A549 treated with ZK216348 at 1 μM for 4 hours (cell line): ENCODE measurements at places on chromosomes 16 and 17. TPM values are rescaled to one million over a fixed set of nuclear protein-coding genes. Genes with fewer than 3 reads are reported as not detected.

FAM20A gene
- total RNA-seq = not detected in 5 replicates

SLC52A1 gene
- 0.33 to 1.1 TPM (median 0.75 TPM) in 5 replicates for total RNA-seq

ENPP7 gene
- not detected in 5 replicates for total RNA-seq

KCNH4 gene
- total RNA-seq = 0.18 to 0.48 TPM (median 0.33 TPM) in 5 replicates

CDC42EP4 gene
- total RNA-seq = 53.7 to 80.0 TPM (median 74.2 TPM) in 5 replicates

ALOX15B gene
- 0.12 TPM in 1 of 5 replicates, not detected in the others for total RNA-seq

PERCC1 gene
- total RNA-seq = not detected in 5 replicates

UTS2R gene
- not detected in 5 replicates for total RNA-seq

SRSF1 gene
- 236 to 315 TPM (median 283 TPM) in 5 replicates for total RNA-seq

TSPAN10 gene
- total RNA-seq = 2.5 to 6.8 TPM (median 4.7 TPM) in 5 replicates

SLC22A31 gene
- total RNA-seq = 0.72 to 2.0 TPM (median 1.2 TPM) in 5 replicates

PRAC1 gene
- total RNA-seq = not detected in 5 replicates

MEOX1 gene
- not detected in 5 replicates for total RNA-seq
